ENCODE measurements at places on chromosomes 11 and 22. TPM values are rescaled to one million over a fixed set of nuclear protein-coding genes. Genes with fewer than 3 reads are reported as not detected.

Gene LGALS12
- not detected for total RNA-seq

DNA sequence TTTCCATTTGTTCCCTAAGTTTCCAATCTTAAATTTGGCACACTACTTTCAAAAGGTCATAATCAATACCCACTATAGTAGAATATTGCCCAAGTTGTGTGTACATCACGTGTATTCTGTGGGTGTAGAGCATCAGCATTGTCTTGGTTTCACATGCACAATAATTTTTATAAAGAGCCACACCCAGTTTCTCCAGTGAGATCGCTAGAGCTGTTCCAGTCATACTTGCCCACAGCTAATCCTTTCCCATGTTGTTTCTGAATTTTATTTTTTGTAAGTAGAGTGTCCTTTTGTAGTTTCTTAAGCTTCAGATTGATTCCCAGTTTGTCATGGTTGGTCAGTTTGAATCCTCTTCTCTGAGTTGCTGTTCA lies 13.7 kb downstream of the FAM118B start:
- no peak for DNase-seq

DNA sequence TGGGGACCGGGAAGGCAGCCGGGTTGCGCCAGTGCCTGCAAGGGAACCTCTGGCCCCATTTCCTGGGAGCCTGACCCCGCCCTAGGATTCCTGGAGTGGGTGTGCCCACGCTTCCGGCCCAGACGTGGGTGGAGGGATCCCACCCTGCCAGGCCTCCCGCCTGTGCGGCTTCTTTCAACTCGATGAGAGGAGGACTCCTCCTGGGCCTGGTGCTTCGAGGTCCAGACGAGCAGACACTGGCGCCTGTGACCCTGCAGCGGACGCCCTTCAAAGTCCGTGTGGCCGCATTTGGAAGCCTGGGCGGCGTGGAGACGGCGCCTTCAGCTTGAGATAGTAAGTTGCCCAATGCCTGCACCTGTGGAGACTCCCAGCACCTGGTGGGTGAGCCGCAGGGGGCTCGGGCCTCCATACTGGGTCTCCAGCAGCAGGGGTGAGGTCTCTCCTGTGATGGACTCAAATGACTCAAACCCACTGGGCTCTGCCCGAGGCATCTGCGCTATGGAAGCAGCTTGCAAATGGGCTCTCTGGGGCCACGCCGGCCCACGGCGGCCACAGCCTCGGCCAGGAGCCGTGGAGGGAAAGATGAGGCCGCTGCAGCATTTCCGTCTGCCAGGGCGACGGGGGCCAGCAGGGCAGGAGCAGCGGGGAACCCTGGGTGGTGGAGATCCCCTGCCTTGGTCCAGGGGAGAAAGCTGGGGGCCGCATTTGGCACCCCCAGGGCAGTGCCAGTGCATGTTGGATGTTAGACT lies 64.3 kb upstream of the PPARA start:
- no peak for DNase-seq

GRCh38 chr22:50696799-50697561 lies 24.4 kb downstream of the SHANK3 start:
- DNase-seq = no peak

GRCh38 chr22:50317178-50317577 lies 9.6 kb downstream of the DENND6B start:
- no peak for DNase-seq

Data from A172 (cell line).